Activated CD4-positive, alpha-beta T cell treated with anti-CD3 and anti-CD28 coated beads, Interleukin-10, Interleukin-2, amounts not matched to agents 100 ng/mL and 50 ng/mL, durations not matched to agents 16 hours and 8 hours (primary cell): ENCODE measurements at places on chromosomes 7 and 10.
A peak's percentile ranks its signal among the peaks of the same experiment; 100 is the strongest.

DNA sequence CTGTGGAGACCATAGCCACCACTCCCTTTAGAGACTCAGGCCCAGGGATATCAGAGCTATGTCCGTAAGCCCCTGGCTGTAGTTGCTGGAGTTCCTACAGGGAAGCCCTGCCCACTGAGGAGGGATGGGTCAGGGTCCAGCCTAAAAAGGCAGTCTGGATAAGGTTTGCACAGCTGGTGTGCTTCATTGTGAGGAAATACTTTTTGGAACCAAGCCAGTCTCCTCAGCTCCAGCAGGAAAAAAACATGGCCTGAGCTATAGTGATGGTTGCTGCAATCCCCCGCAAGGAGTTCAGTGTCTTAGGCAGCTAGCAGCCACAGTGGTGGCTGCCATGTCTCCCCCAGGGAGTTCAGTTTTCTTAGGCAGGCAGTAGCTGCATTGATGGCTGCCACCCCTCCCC is 52.6 kb upstream of the CYP2C8 start:
- no peak for DNase-seq

GRCh38 chr7:152411389-152411788 is 24.4 kb downstream of the KMT2C start:
- DNase-seq: no peak

DNA sequence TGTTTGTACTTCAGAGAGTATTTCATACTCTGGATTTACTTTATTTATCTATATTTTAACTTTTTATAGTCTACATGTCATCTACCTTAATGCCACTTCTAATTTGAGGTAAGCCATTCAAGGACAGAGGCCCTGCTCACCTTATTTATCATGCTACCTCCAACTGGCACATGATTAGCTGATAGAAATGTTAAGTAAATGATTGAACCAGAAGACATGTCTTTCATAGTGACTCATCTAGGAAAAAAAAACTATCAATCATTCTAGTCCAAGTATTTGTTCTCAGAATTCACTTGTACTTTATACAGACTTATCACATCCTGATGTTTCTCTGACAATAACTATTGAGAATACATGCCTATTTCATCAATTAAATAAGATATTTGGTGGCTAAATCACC is 856.3 kb downstream of the XPNPEP1 start:
- no peak for DNase-seq

DNA sequence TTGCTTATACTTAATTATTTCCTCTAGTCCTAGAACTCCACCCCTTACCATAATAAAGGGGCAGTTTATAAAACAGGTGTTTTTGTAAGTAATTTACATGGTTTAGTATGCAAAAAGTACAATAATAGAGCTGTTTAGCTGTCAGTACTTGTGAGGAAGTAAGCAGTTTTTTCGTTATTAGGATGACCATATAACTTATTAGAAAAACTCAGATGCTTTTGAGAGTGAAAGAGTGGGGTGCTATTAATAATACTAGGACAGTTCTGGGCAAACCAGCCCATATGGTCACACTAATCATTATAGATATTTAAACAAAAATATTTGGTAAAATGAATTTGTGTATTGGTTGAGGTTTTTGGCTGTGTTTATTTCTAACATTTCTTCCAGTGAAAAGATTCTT is 201.9 kb upstream of the KAT6B start:
- DNase-seq: no peak

- no peak for DNase-seq
Measured at GRCh38 chr7:4134631-4135030, 547.5 kb upstream of the FOXK1 start.

DNA sequence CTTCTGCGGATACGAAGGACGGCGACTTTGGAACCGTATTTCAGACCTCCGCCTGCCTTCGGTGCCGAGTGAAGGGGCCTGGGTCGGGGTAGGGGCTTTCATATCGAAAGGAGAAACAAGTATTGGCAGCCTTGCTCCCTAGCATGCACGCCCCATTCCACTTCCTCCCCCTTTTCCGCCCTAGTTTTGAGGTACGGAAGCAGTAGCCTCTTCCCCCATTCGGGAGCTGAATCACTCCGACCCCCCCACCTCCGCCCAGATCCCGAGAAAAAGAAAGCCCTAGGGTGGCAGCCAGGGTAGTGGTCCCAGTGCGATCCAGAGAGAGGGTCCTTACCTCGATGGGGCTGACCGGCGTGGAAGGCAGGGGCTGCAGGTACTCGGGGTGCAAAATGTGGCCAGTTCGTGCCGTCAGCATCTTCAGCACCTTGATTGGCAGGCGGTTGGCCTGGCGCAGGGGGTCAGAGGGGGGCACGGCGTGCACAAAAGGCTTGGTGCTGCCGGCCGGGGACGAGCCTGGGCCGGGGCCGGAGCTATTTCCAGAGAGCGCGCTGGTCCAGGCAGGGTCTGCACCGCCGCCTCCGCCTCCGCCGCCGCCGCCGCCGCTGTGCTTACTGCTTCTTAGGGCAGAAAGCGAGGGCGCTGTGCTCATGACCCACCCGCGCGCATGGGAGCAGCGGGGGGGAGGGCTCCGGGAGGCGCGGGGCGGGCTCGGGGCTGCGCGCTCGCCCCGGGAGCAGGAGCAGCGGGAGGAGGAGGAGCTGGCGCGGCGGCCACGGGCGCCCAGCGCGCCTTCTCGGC is 594 bp downstream of the ZNF503 start:
- DNase-seq: peak; percentile 18

- peak; percentile 90 for DNase-seq
Measured at GRCh38 chr10:112389271-112389822, 15.4 kb downstream of the ACSL5 start.

DNA sequence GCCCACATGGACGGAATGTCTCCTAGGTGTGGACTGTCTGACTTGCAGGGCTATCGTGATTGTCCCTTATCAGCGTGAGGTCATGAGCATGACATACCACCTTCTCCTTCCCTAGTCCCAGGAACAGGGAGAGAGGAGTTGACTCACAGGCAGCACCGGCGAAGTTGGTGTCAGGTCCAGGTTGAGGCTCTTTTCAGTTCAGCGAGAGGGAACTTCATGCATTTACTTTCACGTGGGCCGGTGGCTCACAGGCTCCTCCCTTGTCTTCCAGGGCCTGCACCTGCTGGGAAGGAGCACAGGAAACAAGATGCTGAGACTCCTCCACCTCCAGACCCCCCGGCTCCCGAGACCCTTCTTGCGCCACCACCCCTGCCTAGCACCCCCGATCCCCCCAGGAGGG is 46.1 kb downstream of the PROSER2 start:
- no peak for DNase-seq

DNA sequence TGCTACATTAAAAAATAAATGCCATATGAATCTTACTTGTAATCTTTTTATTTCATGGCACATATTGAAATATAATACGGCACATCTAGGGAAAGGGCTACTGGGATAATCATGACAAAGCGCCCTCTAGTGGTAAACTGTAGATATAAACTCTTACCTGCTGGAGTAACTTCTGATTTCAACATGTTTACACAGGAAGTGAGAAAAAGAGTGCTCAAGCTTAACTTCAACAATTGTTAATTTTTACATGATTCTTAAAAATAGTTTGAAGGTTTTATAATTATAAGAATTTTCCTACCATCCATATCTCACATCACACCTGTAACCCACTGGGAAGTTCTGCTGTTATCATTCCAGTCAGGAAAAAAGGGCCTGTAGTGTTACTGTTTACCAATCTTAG is 2.0 kb upstream of the HEPACAM2 start:
- DNase-seq: peak; percentile 76

DNA sequence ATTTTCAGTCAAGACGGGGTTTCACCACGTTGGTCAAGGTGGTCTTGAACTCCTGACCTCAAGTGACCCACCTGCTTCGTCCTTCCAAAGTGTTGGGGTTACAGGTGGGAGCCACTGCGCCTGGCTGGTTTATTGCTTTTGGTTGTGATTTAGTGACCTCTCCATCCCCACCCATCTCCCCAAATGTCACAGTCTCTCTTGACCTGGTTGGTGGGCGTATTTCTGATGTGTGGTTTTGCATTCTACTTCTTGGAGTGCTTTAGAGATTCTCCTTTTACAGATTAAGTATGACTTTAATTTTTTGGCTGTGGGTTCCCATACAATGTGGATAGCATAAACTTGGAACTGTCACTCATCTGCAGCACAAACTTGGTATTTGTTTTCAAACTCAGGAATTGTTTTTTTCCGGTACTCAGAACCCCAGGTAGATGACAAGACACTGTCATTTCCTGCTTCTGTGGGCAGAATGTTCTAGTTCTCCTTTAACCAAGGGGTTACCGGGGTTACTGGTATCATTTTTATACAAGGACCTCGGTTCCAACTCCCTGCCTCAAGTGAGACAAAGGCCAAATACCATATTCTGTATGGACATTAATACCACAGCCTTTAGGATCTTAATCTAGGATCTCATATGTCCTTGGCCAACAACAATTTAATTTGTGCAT is 50.5 kb downstream of the MRC1 start:
- DNase-seq: no peak

DNA sequence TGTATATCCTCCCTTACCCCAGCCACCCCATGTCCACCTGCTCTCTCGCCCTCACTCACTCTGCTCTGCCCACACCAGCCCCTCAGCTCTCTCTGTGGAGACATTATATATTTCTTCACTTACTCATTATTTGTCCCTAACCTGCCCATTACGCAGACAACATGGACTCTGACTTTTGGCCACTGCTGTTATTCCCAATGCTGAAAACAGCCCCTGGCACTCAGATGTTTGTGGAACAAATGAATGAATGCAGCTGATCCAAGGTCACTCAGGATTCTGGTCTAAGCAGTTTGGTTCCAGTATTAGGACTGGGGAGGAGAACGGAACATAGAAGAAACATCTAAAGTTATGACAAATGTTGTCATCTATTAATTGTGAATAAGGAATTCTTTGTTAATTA is 26.7 kb downstream of the GNA12 start:
- no peak for DNase-seq

- no peak for DNase-seq
Measured at GRCh38 chr7:66145400-66146104, 30.9 kb downstream of the CRCP start.

GRCh38 chr7:1940402-1940786 is 270.3 kb downstream of the ELFN1 start:
- peak; percentile 95 for DNase-seq

GRCh38 chr10:110208614-110209453 is 1.4 kb downstream of the MXI1 start:
- DNase-seq: peak; percentile 48

DNA sequence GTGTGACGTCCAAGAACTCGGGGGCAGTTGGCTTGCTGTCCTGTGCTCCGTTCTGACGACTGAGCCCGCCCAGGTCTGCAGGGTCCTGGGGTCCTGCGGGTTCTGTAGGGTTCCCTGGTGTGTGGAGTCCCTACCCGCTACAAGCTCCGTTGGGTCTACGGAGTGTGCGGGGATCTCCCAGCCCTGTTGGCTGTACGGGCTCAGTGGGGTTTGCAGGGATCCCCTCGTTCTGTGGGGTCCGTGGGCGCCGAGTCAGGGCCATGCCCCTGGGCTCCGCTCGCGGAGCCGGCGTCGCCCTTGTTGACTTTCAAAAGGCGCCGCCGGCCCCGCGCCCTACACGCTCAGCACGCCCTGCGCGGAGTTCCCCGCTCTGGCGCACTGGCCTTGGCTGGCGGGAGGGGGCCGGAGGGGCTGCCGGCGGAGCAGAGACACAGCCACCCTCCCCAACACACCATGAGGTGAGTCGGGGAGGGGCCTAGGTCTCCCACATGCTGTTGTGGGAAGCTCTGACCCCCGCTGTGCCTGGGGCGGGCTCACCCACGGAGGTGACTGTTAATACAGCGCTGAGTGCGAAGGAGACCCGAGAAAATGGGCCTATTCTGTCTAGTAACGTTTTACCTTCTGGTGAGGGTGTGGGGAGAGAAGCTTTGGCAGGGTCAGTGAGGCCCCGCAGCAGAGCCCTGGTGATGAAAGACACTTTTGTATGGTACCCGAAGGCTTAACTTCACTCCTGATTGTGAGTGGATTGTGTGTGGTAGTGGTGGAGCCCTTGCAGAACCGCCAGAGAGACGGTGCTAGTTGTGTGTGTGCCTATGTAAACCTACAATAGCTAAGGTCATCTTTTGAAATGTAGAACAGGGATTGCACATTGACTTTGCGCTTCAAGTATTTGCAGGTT is 8.1 kb downstream of the TASOR2 start:
- DNase-seq: peak; percentile 58

DNA sequence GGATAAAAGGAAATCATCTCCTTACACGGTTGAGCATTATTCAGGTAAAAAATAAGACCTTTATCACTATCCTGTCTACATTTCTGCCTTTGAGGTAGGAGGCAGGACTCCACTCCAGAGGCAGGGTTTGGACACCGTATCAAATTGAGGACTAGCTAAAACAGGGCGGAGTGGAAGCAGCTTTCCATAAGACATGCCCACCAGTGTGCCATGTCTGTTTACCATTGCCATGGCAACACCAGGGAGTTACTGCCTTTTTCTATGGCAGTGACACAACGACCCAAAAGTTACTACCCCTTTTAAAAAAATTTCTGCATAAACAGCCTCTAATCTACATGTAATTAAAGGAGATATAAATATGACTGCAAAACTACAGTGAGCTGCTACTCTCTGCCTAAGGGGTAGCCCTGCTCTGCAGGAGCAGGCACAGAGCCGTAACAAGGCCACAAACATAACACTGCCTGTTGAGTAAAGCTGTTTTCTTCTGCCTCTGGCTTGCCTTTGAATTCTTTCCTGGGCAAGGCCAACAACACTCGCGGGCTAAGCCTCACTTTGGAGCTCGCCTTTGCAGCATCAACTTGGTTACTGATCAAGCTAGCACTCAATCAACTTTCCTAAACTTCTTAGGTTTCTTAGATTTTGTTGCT is 26.5 kb downstream of the DGKB start:
- no peak for DNase-seq

GRCh38 chr7:89029864-89030263 is 234.3 kb upstream of the TEX47 start:
- DNase-seq: no peak

DNA sequence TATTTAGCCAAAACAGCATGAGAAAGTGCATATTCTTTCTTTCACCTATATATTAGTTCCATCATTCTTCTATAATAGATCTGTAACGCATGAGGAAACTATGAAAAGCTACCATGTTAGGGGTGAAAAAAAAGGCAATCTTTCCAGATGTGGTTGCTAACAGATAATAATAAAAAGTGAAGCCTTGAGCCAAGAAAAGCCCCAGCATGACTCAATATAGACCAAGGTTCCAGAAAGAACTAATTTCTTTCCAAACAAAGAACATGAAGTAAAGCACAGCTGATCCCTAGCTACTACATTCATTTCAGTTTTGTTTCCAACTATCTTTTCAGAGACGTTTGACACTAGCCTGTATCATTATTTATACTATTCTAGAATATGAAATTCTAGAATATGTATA is 16.4 kb downstream of the ARL4A start:
- no peak for DNase-seq

GRCh38 chr7:128827248-128827958 is 2.8 kb upstream of the FLNC start:
- no peak for DNase-seq

GRCh38 chr7:151832138-151832537 is 44.8 kb downstream of the PRKAG2 start:
- DNase-seq: no peak

DNA sequence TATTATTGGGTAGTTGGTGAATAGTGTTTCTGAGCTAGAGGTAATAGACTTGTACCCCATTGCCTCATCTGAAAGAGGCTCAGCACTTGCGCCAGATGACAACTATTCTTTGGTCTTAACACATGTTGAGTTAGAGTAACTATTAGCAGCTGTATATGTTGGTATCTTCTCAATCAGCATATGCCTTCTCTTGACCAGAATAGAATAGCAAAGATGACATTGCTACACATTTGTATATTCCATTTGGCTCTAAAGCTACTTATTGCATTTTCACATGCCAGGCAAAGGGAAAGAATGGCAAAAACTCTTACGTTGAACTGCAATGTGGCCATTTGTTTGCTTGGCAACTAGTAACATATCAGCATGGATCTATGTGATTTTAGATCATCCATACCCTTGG is 173.8 kb upstream of the AGR3 start:
- no peak for DNase-seq

GRCh38 chr7:80937336-80937735 is 18.5 kb upstream of the SEMA3C start:
- no peak for DNase-seq
